ENCODE measurements at places on chromosomes 5 and 9. TPM values are rescaled to one million over a fixed set of nuclear protein-coding genes. Genes with fewer than 3 reads are reported as not detected.

- no peak for DNase-seq
These were observed 85.4 kb downstream of the YTHDC2 start for GRCh38 chr5:113598926-113599325.

GRCh38 chr5:157350939-157351801, 85.2 kb downstream of the CYFIP2 start:
- DNase-seq = no peak

DNA sequence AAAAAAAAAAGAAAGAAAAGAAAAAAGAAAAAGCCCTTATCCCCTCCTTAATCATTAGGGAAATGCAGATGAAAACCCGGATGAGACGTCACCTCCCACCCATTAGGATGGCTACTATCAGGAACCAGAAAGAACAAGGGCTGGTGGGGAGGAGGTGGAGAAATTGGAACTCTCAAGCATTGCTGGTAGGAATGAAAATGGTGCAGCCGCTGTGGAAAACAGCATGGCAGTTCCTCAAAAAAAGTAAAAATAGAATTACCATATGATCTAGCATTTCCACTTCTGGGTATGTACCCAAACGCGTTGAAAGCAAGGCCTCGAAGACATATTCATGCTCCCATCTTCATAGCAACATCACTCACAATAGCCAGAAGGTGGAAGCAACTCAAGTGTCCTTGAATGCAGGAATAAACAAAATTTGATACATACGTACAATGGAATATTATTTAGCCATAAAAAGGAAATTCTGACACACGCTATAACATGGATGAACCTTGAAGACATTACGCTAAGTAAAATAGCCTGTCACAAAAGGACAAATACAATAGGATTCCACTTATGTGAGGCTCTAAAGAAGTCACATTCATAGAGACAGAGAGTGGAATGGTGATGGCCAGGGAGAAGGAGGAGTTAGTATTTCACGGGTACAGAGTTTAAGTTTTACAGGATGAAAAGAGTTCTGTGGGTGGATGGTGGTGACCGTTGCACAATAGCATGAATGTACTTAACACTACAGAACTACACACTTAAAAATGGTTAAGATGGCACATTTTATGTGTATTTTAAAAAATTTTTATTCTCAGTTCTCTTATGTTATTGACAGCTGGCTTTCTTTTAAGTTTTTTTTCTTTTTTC, 166.8 kb upstream of the IER5L start:
- no peak for DNase-seq

- DNase-seq = peak; percentile 18
These were observed 28.8 kb downstream of the GCNT4 start for GRCh38 chr5:75023368-75024159.

DNA sequence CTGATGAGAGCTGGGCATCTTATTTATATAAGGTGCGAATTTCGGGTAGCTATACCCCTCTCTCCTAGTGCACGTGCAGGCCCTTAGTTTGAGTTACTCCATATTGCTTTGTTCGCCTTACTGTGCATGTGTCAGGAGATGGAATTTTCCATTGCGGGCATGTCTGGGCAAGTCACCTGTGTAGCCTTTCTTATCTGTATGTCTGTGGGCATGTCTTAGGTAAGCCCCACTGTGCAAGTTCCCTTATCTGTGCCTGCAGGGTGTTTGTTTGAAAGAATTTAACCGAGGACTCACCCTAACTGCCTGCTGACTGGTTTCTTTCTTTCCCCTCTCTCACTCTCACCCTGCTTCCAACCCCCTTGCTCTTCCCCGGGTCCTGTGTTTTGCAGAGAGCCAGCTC, 140.7 kb upstream of the RANBP3L start:
- no peak for DNase-seq

GRCh38 chr5:157519579-157520253, 55.9 kb downstream of the ADAM19 start:
- no peak for DNase-seq

KCTD16 gene
- total RNA-seq = 0.64 TPM

CLK4 gene
- total RNA-seq = 23.8 TPM

UGT3A2 gene
- total RNA-seq = not detected

PCA3 gene
- total RNA-seq = not detected
